ENCODE measurements at places on chromosomes 16 and 17. TPM values are rescaled to one million over a fixed set of nuclear protein-coding genes. Genes with fewer than 3 reads are reported as not detected.
A peak's percentile ranks its signal among the peaks of the same experiment; 100 is the strongest.

Gene RHBDL3
- 0.12 TPM for total RNA-seq

Gene DNAI2
- 0.09 TPM for total RNA-seq

Gene KSR1
- total RNA-seq = 104 TPM

Gene AHSP
- not detected for total RNA-seq

Gene TP53TG3
- total RNA-seq = not detected

Gene PRSS21
- total RNA-seq = 11.8 TPM

DNA sequence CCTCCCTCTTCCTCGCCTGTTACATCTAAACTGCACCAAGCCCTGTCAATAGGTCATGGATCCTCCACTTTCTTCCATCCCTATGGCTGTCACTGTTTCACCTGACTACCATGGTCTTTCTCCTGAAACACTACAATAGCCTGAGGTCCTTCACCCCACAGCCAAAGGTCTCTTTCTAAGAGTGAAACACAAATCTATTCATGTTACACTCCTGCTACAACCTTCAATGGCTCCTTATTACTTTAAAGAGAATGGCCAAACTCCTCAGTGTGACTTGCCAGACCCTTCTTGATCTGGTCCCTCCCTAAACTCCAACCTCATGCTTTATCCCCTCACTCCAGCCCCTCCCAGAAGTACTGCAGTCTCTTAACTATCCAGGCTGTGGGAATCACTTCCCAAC is 618 bp upstream of the PIK3R6 start:
- peaks cover 10% of the 10 kb centered on the region for H3K36me3 ChIP-seq
- H3K4me3 ChIP-seq = peak overlapping the region; percentile 95
- no peaks in the 10 kb centered on the region for H3K27me3 ChIP-seq
- DNase-seq = no peak
- H3K27ac ChIP-seq = peak overlapping the region; percentile 92

- no peak for DNase-seq
- H3K36me3 ChIP-seq = no peaks in the 10 kb centered on the region
- peaks cover 9% of the 10 kb centered on the region for H3K4me1 ChIP-seq
- no peak overlapping the region for H3K4me3 ChIP-seq
- H3K27me3 ChIP-seq = peaks cover 77% of the 10 kb centered on the region
Observed at GRCh38 chr17:36640346-36640745, 39.0 kb downstream of the MRM1 start.

DNA sequence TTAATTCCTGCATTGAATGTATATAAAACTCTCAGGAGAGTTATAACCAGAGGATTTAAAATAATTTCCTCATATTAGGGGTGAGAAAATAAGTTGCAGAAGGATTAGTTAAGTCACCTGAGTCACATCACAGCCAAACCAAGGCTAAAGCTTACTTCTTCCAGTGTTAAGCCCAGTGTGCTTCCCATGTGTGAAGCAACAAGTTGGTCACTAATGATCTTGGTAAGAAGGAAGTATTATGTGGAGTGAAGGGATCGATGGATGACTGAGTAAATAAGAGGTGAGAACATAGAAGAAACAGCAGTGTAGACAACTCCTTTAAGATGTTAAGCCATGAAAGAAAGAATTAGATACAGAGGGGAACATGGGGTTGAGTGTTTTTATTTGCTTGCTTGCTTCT is 20.6 kb downstream of the ESRP2 start:
- DNase-seq = no peak
- H3K36me3 ChIP-seq = peaks cover 28% of the 10 kb centered on the region
- H3K27me3 ChIP-seq = no peaks in the 10 kb centered on the region
- H3K27ac ChIP-seq = peak overlapping the region; percentile 46
- peaks cover 38% of the 10 kb centered on the region for H3K4me1 ChIP-seq

GRCh38 chr17:77373299-77374169 is 232.8 kb downstream of the SEC14L1 start:
- H3K4me3 ChIP-seq = peak overlapping the region; percentile 97
- DNase-seq = peak; percentile 88
- H3K27me3 ChIP-seq = no peaks in the 10 kb centered on the region

GRCh38 chr16:11597235-11598095 is 10.7 kb upstream of the LITAF start:
- no peak overlapping the region for H3K4me3 ChIP-seq
- no peaks in the 10 kb centered on the region for H3K36me3 ChIP-seq
- H3K4me1 ChIP-seq = peaks cover 11% of the 10 kb centered on the region
- DNase-seq = no peak

DNA sequence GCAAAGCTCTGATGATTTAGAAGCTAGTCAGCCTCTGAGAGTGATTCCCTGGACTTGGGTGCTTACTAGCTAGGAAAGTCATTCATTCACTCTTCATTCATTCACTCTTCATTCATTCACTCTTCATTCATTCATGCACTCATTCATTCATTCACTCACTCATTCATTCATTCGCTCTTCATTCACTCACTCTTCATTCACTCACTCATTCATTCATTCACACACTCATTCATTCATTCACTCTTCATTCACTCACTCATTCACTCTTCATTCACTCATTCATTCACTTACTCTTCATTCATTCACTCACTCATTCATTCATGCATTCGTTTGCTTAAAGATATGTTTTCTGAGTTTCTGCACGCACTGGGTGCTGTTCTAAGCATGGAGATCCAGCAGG is 292.7 kb upstream of the TNRC6C start:
- peaks cover 2% of the 10 kb centered on the region for H3K27me3 ChIP-seq
- peak overlapping the region; percentile 88 for H3K4me3 ChIP-seq
- H3K4me1 ChIP-seq = peaks cover 32% of the 10 kb centered on the region
- peak overlapping the region; percentile 97 for H3K27ac ChIP-seq

- no peak overlapping the region for H3K4me3 ChIP-seq
- H3K4me1 ChIP-seq = peaks cover 5% of the 10 kb centered on the region
- peaks cover 21% of the 10 kb centered on the region for H3K36me3 ChIP-seq
Observed at GRCh38 chr17:82062076-82062983, 3.3 kb downstream of the DUS1L start.

DNA sequence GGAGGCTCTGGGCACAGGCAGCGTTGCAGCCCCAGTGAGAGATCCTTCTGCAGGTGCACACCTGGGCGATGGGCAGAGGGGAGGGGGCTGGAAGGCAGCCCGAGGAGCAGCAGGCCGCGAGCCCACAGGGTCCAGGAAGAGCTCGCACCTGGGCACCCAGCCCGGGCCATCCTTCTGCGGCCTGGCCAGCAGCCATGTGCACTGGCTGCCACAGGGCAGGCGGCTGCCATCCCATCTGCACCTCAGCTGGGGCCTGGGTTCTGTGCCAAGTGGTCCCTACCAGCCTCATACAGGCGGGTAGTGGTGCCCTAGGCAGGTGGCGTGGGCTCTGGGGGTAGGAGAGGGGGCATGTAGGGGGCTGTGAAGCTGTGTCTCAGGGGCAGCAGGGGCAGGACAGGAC is 197.2 kb downstream of the RBFOX3 start:
- peaks cover 4% of the 10 kb centered on the region for H3K27me3 ChIP-seq
- H3K27ac ChIP-seq = no peak overlapping the region
- DNase-seq = no peak

DNA sequence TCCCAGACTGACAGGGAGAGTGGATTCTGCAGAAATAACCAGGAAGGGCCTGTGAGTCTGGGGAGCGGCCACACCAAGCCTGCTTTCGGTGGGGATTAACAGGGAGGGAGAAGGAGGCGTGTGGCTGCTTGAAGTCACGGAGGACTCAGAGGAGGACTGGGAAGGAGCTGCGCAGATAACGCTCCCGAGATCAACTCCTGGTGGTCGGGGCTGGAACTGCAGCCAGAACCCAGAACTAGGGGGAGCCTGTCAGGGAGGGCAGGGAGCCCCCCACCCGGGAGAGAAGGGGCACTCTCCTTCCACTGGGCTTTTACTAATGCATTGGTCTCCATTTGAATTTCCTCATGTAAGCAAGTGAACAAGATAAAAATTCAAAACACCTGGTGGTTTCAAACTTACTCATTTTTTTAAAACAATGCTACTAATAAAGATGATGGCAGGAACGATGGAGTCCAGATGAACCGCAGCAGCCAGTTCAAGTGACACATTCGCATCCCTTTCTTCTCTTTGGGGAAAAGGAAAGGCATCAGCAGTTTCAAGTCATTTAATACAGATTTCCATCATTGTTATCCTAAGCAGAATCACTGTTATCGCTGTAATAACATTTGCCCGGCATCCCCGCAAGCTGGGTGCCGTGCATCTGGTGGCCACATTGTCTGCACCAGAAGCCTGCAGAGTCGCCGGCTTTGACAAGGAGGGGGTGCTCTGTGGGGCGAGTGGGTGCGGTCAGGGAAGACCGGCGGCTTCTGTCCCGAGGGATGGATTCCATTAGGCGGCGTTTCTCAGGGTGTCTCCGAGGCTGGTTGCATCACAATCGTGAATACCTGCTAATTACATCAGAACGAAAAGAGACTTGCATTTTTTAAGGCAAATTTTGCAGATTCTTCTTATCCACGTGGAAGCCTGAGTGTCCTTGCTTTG is 183.0 kb downstream of the FOXL1 start:
- H3K4me3 ChIP-seq = no peak overlapping the region
- H3K27me3 ChIP-seq = peaks cover 17% of the 10 kb centered on the region
- DNase-seq = peak; percentile 84
- H3K27ac ChIP-seq = no peak overlapping the region

- H3K36me3 ChIP-seq = no peaks in the 10 kb centered on the region
- H3K4me3 ChIP-seq = no peak overlapping the region
- no peak overlapping the region for H3K27ac ChIP-seq
- H3K27me3 ChIP-seq = no peaks in the 10 kb centered on the region
- H3K4me1 ChIP-seq = peaks cover 2% of the 10 kb centered on the region
Observed at GRCh38 chr17:2929881-2930533, 133.4 kb downstream of the OR1D5 start.

- no peaks in the 10 kb centered on the region for H3K4me1 ChIP-seq
- H3K27me3 ChIP-seq = no peaks in the 10 kb centered on the region
- no peak overlapping the region for H3K4me3 ChIP-seq
- no peaks in the 10 kb centered on the region for H3K36me3 ChIP-seq
Observed at GRCh38 chr16:26442321-26442720, 624.4 kb upstream of the C16orf82 start.

GRCh38 chr17:73165616-73166404 is 1.0 kb downstream of the SSTR2 start:
- H3K4me3 ChIP-seq = peak overlapping the region; percentile 83
- no peak overlapping the region for H3K27ac ChIP-seq
- H3K36me3 ChIP-seq = no peaks in the 10 kb centered on the region

DNA sequence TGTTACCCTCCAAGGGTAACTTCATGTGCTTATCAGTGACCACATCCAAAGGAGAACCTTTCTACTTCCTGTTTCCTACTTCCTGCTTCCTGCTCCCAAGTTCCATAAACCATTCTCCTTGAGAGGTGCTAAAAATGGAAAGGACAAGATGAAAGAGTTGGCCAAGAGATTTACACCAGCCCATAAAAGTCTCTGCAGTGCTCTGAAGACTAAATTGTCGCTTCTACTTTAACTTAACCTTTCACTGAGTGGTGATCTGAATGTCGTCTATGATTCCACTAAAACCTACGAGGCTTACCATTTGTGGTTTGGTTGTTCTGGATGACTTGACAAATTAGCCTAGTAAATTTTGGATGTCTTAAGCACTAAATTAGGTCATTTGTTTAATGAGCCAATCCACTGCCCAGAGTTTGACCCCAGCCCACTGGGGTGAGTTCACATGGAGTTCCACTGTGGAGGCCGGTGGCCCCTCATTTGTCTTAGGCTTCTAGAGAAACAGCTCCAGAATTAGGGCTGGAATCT is 333.1 kb downstream of the FOXL1 start:
- no peaks in the 10 kb centered on the region for H3K4me1 ChIP-seq
- no peaks in the 10 kb centered on the region for H3K36me3 ChIP-seq
- no peaks in the 10 kb centered on the region for H3K27me3 ChIP-seq
- no peak overlapping the region for H3K4me3 ChIP-seq
- no peak overlapping the region for H3K27ac ChIP-seq
- DNase-seq = no peak

DNA sequence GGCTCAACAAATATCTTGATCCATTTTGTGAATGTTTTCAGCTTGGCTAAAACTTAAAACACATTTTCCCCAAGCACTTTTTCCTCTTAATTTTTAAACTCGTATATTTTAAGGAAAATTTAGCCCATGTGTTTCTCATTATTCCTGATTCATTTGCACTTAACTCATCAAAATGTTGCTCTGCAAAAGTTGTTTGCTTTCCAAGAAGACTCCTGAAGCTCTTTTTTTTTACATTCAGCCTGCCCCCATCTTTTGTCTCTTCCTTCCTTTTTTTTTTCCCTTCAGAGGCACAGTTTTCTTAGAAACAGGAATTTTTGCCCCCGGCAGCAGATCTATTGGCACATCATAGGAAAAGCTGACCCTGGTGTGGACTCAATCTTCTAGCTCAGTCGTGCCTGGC is 155.0 kb upstream of the SALL1 start:
- no peaks in the 10 kb centered on the region for H3K36me3 ChIP-seq
- no peaks in the 10 kb centered on the region for H3K4me1 ChIP-seq
- no peaks in the 10 kb centered on the region for H3K27me3 ChIP-seq
- no peak for DNase-seq
- H3K4me3 ChIP-seq = no peak overlapping the region

DNA sequence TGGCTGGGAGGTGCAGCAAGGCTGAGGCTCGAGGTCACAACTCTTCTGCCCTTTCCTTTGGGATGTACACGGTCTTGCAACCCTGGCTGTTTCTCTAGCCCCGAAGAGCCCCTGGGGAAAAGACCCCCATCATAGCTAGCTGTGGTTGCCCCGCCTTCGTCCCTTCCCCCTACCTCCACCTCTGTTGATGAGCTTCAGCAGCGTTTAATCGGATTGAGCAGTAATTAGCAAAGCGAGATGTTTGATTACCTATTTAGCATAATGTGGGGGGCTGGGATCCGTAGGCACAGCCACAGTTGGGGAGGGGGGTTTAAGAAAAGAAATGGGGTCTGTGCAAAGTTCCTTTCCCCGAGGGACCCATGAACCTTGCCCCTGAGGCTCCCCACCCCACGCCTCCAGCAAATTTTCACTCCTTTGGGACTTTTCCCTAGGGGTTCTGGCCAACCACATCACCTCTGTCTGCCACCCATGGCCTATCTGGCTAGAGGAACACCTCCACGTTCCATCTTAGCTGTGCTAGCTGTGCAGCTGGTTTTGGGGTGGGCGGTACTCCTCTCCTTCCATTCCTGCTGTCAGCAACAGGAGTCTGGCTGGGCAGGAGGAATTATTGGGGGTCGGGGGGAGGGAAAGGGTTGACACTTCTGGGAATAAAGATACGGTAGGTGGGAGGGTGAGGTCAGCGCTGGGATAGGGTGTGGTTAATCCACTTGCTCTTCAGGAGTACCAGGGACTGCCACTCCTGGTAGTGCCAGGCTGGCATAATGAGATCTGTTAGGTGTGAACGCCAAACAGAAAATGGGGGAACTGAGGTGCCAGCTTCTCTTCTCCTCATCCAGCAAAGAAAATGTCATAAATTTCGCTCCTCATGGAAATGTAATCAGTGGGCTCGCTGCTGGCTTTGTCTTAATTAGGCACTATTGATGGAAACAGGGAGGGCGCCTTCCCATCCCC is 1.3 kb upstream of the DNAH2 start:
- H3K27me3 ChIP-seq = peaks cover 75% of the 10 kb centered on the region
- DNase-seq = no peak
- H3K27ac ChIP-seq = no peak overlapping the region
- H3K4me1 ChIP-seq = peaks cover 31% of the 10 kb centered on the region
- no peaks in the 10 kb centered on the region for H3K36me3 ChIP-seq
- peak overlapping the region; percentile 83 for H3K4me3 ChIP-seq

All from activated CD4-positive, alpha-beta T cell treated with anti-CD3 and anti-CD28 coated beads, Interleukin-2, amount 10 ng/mL, durations not matched to agents 24 days and 14 days (primary cell).